ENCODE measurements at places on chromosomes 7 and 10.

GRCh38 chr7:76411626-76412025 is 2.1 kb upstream of the SSC4D start:
- DNase-seq, result no peak

- DNase-seq, result no peak
Observed at GRCh38 chr7:144713850-144714249, 122.0 kb downstream of the TPK1 start.

DNA sequence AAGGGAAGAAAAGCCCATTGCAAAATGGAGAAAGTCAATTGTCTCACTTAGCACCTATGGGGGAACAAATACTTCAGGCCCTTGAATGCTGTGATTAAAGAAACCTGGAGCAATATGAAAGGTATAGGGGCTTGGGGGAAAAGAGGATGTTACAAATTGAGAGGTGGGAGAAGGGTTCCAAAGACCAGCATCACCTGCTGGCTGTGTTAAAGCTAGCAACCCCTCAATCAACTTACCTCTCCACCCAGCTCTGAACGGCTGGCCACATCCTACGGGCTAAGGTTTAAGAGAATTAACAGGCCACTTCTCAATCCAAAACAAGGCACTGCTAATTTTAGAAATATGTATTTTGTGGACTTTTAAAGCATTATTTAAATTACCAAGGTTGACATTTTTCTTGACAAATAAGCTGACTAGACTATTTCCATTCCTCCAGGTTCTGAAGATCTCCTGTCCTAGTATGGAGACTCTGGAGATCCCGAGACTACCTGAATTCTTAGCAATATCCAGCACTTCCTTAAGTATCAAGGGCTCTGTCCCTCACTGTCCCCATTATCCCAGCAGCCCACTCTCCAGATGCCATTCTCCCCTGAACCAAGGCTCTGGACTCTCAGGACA is 976 bp upstream of the H2BK1 start:
- DNase-seq, result no peak

DNA sequence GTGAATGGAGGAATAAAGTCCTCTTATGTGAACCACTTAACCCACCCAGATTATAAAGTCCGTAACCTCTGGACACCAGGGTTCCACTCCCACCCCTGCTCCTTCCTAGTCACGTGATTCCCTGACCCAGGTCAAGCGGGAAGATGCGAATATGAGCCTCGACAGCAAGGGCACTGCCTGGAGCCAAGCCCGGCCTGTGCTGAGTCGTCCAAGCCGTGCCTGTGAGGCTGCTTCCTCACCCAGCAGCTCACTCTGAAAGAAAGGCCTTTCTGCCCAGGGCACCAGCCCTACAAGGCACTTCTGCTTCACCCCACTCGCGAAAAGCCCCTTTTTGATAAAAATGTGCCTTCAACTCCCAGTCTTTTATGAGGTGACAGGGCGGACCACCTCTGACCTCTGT is 85.8 kb downstream of the CYTH3 start:
- DNase-seq, result no peak

- DNase-seq, result peak; percentile 17
Observed at GRCh38 chr10:129741280-129741977, 222.6 kb downstream of the EBF3 start.

DNA sequence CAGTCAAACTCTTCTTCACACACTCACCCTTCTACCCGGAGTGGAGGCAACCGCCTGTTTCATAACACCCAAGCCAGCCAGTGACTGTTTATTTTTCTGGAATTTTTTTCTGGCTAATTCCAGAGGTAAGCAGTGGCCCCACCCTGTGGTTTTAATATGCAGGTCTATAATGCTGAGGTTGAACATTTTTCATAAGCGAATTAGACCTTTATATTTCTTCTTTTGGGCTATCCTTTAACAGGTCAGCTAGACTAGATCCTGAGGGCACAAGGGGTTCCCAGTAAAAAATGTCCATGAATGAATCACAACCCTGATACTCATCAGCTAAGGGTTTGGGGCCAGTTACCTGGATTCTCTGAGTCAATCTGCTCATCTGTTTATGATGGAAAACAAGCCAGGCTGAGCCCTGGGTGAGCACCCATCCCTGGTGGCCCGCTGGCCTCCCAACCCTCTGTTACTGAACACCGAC is 76.2 kb downstream of the GRB10 start:
- no peak for DNase-seq

DNA sequence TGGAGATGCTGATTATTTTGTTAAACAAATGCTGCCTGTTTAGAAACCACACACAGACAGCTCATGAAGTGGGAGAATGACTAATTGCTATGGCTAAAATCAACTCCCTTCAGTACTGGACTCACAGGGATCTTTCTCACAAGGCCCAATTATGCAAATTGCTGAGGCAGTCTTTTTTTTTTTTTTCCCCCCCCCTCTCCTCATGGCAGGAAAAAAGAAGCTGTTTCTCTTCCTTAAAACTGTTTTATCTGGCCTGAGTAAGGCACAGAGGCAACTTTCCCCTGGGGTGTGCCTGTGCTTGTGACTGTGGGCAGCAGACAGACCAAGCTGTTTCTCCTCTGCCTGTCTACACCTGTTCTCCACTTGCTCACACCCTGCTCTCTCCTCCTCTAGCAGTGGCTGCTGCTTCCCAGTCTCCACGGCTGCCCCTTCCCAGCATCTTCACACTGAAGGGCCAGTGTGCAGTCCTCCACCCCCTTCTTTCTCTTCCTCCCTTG is 65.4 kb upstream of the STEAP1B start:
- DNase-seq, result no peak

GRCh38 chr7:27351137-27351536 is 108.5 kb downstream of the EVX1 start:
- no peak for DNase-seq

- DNase-seq, result no peak
Observed at GRCh38 chr7:100539436-100540006, 518 bp downstream of the AGFG2 start.

- no peak for DNase-seq
Observed at GRCh38 chr10:15433850-15434537, 62.9 kb upstream of the FAM171A1 start.

GRCh38 chr7:55946545-55946944 is 5.1 kb upstream of the MRPS17 start:
- DNase-seq, result no peak

DNA sequence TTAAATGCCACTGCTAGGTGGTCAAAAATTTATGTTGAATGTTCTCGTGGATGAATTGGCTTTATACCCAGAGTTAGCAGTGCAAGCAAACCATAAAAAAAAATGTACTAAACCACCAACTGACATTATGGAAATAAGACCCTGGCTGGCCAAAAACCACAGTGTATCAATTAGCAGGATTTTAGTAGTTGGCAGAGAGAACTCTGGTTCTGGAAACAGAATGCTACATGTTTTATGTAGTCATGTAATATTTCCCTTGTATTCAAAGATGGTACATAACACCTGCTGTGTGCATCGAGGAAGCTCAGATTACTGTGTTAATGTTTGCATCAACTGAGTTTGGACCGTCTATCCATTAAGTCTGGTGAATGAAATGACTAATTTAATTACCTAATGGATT is 618.5 kb downstream of the CCSER2 start:
- no peak for DNase-seq

DNA sequence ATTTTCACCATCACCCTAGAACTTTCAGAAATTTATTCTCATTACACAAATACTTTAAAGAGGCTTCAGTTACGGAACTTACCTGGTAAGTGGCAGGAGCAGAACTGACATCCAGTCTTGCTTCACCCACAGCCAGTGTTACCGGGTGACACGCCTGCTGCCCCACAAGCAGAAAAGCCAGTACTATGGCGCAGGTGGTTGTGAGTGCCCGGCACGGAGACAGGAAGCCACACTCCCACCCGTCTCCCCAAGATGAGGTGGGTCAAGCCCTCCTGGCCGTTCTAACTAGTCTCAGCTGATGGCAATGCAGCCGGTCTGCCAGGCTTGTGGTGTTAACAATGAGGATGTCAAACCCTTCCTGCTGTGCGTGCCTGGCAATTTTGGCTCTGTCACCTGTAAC is 86.9 kb downstream of the PROSER2 start:
- DNase-seq, result no peak

GRCh38 chr7:155524018-155524556 is 22.3 kb downstream of the CNPY1 start:
- no peak for DNase-seq

- no peak for DNase-seq
Observed at GRCh38 chr10:56537984-56538383, 176.9 kb upstream of the ZWINT start.

GRCh38 chr7:33888166-33888565 is 17.2 kb upstream of the BMPER start:
- no peak for DNase-seq

- DNase-seq, result no peak
Observed at GRCh38 chr10:104957178-104957841, 316.2 kb downstream of the SORCS3 start.

- DNase-seq, result no peak
Observed at GRCh38 chr7:155265961-155266360, 31.7 kb upstream of the INSIG1 start.

GRCh38 chr7:121410829-121411596 is 14.9 kb upstream of the FAM3C start:
- no peak for DNase-seq

DNA sequence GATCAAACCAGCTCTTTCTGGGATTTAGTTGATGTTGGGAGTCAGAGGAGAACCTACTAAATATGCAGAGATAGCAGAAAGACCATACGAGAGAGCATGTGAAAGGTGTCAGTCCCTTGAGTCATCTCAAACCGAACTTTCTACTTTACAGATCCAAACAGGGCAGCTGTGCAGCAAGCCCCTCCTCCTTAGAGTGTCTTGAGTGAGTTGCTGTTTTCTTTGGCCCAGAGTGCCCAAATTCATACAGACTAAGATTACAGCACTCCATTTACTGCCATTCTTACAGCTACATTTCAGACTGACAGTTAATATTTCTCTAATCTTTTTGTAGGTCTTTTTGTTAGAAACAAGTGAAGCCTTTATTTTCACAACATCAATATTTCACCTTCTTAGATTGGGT is 53.4 kb downstream of the NRCAM start:
- DNase-seq, result no peak

- DNase-seq, result no peak
Observed at GRCh38 chr10:79491143-79491835, 21.0 kb upstream of the EIF5AL1 start.

GRCh38 chr7:51141451-51142003 is 175.1 kb downstream of the COBL start:
- DNase-seq, result peak; percentile 62

DNA sequence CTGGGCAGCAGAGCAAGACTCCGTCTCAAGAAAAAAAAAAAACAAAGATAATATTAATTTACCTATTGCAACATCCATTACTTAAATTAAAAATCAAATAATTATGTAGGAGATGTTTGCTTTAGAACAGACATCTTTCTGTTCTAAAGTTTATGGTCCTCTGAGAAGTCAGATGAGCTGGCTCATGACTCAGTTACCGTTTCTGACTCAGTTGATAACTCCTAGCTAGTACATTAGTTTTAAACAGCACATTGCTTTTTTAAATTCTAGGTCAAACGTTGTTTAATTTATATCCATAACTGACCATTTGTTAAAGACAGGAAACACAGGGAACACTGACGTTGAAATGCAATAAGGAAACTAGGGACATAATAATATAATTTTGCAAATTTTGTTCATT is 162.7 kb downstream of the ETV1 start:
- no peak for DNase-seq

GRCh38 chr7:144404946-144405345 is 1.5 kb upstream of the NOBOX start:
- no peak for DNase-seq

DNA sequence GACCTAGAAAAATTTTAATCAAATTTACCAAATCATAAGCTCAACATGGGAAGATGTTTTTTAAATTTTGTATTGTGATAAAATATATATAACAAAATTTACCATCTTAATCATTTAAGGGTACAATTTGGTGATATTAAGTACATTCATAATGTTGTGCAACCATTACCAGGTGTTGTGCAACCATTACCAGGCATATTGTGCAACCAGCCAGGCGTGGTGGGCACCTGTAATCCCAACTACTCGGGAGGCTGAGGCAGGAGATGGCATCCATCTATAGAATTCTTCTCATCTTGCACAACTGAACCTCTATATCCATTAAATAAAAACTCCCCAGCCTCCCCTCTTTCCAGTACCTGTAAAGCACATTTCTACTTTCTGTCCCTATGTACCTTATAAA is 124.5 kb upstream of the SLC13A1 start:
- no peak for DNase-seq

DNA sequence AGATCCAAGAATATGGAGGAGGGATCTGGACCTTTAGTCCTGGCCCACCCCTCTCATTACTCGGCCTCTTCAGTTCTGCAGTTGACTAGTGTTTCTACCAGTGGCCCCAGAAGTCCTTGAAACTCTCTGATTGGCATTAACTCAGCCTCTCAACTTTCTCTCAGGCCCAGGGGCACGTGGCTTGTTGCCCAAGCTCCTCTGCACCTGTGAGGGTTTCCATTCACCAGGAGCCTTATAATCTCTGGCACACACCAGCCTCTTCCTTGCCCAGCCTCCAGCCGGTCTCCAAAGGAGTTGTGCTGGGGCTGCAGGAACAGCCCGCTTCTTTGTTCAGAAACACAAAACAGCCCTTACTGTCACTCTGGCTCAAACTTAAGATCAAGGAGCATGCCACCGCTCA is 47.6 kb upstream of the ZPBP start:
- DNase-seq, result no peak

GRCh38 chr7:99631295-99632109 is 14.8 kb downstream of the ZSCAN25 start:
- no peak for DNase-seq

- no peak for DNase-seq
Observed at GRCh38 chr10:75803816-75804552, 372.6 kb downstream of the LRMDA start.

DNA sequence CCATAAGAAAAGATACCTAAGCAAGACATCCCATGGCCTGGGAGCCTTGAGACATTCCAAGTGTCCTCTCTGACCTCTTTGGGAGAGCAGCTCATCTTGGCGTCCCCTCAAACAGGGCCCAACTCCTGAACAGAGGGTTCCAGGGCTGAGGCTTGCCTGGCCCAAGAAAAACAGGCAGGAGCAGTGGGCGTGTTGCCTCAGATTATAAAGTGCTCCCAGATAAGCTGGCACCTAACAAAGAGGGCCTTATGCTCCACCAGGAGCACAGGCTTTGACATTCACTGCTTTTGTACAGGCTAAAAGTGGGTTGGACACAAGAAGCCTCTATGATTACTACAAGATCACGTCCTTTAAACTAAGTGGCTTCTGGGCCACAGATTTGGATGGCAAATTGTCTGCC is 193.1 kb downstream of the FGFR2 start:
- peak; percentile 28 for DNase-seq

DNA sequence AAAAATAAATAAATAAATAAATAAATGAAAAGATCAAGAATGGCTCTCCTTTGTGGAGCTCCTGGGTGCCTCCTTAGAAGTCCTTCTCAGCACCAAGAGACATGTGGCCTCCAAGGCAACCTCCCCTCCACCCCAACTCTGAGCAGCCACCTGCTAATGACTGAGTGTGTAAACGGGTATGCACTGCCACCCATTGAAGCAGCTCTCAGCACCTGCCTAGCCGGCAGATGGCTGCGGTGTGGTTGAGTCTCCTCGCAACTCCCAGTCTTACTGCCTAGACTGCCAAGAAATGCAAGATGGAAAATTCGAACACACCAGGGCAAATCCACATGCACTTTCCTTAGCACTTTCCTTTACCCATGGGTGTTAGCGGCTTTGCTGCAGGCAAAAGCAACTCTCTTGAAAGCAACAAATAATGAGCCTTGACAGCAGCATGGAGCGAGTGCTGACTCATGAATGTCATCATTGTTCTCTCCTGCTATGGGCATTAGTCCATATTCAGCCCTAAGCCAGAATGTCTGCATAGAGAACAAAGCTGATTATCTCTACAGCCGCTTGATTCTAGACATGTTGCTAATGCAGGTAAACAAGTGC is 913.9 kb upstream of the AUTS2 start:
- peak; percentile 44 for DNase-seq

All from stomach (tissue), 19 donors.